CD4-positive, alpha-beta T cell treated with Interleukin-4 for 1 hour (primary cell): ENCODE measurements at places on chromosomes 5 and 9.

- no peak for DNase-seq
Measured at GRCh38 chr9:27094640-27095298, 14.3 kb upstream of the TEK start.

DNA sequence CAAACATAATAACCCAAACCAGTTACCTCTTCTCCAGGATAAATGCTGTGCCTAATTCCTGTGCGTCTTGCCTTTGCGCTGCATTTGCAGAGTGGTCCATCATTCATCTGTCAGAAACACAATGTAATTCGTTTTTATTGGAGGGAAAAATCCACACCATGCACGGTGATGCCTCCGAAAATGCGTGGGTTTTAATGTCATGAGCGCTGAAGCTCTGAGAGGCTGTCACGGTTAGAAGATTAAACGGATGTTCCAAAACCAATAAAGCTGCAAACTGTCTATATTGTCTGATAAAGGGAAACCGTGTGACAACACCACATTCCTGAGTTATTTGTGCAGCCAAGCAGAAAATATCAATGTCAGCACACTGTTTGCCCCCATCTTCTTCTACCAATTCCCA, 27.4 kb downstream of the DROSHA start:
- DNase-seq: no peak

DNA sequence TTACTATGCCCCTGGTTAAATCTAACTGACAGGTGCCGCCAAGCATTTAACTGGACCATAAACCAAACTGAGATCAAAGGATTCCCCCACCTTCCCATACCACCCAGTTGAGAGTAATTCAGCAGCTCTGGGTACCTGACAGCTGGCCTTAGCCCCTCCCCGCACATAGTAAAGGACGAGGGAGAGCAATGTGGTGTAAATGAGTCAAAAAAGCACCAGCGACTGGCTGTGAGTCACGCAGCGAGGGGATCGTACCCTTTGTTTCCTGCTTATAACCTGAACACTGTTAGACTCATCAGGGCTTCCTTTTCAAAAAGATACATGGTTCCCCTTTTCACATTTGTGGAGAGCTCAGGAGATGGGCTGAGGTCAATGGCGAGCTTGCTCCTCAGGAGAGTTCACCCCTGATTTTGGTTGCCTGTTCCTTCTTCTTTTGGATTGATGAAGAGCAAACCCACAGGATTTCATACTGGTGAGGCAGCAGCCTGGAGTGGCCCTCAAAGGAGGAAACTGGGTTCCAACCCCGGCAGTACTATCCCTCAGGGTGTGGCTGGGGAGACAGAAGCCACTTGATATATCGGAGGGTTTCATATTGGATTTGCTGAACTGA, 71.5 kb downstream of the ANKRD33B start:
- DNase-seq: peak; percentile 42

- no peak for DNase-seq
Measured at GRCh38 chr9:77750981-77751340, 102.8 kb upstream of the GNA14 start.

DNA sequence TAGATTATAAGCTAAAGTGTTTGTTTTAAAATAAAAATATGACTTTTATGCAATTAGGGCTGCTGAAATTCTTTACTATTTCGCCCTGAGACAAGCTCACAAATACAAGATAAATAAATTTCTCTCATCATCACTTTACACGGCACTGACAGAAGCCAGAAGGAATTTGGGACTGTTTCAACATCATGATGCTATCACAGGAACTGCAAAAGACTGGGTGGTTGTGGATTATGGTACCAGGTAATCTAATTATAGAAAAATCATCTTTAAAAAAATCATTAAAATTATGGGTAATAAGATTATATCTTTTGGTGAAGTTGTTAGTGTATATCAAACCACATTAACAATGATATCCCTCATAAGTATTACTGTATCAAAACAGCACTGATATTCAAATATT, 95.0 kb downstream of the MAN2A1 start:
- DNase-seq: no peak

DNA sequence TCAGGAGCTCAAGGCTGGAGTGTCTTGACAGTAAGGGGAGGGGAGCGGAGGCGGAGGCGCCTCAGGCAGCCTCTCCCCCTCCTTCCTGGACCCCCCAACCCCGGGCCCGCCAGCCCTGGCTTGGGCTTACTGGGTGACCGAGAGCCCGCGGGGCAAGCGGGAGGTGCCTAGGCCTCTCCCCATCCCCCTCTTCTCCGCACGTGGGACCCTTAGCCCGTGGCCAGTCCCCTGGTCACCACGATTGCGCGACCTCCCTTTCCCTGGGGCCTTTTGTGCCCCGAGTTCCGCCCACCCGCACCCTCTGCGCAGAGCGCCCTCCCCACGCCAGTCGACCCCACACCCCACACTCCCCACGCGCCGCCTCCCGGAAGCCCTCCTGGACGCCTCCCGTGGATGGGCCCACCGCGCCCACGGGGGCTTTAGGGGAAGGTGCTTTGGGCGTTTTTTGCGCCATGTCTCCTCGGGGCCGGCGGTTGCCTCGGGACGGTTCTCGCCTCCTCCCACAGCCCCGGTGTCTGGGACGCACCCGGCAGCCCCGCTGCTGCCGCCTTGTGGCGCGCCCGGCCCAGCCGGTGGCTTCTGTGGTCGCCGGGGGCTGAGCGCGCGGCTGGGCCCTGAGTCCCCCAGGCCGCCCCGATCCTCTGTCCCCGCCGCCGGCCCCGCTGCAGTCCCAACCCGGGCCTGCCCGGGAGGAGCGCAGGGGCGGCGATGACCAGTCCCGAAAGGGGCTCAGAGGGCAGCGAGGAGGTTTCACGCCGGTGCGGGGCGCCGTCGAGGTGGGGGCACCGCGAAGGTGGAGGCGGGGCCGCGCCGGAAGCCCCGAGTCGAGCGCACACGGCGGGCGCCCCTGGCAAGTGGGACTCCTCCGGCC, 3.2 kb downstream of the TOR4A start:
- DNase-seq: no peak

DNA sequence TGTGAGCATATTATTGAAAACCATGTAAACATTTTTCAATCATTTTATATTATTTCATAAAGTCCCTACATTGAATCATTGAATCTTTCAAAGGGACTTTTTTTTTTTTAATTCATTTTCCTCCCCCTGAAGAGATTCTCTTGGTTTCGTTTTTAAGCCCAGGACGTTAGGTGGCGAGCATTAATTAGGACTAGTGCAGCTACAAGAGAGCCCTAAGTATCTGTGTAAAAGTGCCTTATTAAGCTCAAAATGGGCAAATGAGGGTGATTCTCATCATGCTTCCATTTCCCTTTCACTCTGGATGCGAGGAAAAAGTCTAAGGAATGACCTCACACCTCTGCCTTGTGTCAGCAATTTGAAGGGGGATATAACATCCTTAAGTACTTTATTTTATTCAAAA, 517.9 kb upstream of the ITGA1 start:
- DNase-seq: no peak

GRCh38 chr9:81097131-81097847, 592.1 kb downstream of the TLE1 start:
- DNase-seq: no peak

DNA sequence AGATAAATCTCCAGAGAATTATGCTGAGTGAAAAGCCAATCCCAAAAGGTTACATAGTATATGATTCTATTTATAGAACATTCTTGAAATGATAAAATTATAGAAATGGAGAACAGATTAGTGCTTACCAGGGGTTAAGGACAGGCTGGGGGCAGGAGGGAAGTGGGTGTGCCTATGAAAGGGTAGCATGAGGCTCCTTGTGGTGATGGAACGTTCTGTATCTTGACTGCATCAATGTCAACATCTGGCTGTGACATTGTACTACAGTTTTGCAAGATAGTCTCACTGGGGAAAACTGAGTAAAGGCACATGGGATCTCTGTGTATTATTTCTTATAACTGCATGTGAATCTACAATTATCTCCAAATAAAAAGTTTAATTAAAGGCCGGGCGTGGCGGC, 22.3 kb downstream of the ORM2 start:
- no peak for DNase-seq
